BE2C (cell line): ENCODE measurements at places on chromosomes 11 and 22.

GRCh38 chr11:71268706-71269321, 16.4 kb upstream of the SHANK2 start:
- no peak for DNase-seq

DNA sequence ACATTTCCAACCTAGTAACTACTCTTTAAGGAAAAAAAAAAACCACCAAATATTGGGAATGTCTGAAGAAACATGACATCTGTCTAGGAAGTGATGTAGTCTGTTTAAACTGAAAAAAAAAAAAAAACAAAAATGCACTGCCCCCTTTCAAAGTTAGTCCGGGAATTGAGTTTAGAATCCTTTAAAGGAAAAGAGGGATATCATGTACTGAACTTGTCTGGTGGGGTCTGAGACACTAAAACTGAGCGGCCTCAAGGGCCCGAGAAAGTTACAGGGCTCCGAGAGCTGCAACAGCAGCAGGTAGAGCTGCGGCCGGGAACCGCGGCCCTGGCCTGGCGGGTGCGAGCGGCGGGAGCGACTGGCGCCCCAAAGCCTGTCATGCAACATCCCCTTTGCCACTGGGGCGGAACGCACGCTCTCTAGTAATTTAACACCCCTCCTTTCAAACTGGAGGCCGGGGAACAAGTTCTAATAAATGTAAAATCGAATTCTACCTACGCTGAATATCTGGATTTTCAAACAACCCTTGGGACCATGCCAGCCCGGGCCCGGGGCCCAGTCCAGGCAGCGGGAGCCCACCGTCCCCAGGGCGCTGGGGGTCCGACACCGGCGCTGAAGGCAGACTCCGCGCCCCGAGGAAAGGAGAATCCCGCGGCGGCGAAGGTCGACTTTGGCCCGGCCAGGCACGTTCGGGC, 736 bp downstream of the RDX start:
- DNase-seq, result peak; percentile 63

DNA sequence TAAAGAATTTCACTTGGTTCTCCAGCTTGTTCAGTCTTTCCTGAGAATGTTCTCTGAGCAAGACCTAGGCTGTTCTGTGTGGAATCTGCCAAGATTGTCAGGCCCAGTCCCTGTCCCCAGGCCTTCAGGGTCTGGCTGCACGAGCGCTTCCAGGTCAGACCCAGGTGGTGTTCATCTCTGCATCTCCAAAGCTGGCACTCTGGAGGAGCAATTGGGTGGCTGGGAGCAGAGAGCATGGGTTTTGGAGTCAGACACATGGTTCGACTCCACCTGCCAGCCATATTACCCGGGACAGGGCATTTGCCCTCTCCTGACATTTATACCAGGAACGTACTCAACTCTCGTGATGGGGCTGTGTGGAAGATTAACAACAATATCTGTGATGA, 8.8 kb downstream of the CD5 start:
- no peak for DNase-seq

DNA sequence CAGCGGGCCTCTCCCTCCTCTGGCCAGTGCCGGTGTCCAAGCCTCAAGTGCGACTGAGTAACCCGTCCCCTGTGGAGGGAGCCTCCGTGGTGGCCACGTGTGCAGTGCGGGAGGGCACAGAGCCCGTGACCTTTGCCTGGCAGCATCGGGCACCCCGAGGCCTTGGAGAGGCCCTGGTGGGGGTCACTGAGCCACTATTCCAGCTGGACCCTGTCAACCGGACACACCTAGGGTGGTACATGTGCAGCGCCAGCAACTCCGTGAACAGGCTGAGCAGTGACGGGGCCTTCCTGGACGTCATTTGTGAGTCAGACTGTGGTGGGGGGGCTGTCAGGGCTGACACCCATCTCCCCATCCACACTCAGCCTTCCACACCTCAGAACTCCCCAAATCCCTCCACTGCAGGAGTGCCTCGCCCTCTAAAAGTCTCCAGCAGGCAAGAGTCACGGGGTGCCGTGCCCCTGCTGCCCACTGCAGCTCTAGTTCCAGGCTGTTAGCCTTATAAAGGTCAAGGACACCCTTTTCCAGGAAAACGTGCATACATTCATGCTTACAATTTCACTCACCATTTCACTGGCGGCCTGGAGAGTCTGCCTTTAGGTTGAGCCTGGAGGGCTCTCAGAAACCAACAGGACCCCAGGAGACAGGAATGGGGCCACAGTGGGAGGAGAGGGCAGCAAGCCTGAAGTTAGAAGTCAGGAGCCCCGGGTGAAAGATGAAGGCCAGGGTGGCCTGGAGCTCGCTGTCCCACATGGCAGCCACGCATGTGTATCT, 2.6 kb downstream of the VSIG10L2 start:
- DNase-seq, result no peak
